H1 (cell line): ENCODE measurements at places on chromosomes 3 and 15.
A peak's percentile ranks its signal among the peaks of the same experiment; 100 is the strongest.

DNA sequence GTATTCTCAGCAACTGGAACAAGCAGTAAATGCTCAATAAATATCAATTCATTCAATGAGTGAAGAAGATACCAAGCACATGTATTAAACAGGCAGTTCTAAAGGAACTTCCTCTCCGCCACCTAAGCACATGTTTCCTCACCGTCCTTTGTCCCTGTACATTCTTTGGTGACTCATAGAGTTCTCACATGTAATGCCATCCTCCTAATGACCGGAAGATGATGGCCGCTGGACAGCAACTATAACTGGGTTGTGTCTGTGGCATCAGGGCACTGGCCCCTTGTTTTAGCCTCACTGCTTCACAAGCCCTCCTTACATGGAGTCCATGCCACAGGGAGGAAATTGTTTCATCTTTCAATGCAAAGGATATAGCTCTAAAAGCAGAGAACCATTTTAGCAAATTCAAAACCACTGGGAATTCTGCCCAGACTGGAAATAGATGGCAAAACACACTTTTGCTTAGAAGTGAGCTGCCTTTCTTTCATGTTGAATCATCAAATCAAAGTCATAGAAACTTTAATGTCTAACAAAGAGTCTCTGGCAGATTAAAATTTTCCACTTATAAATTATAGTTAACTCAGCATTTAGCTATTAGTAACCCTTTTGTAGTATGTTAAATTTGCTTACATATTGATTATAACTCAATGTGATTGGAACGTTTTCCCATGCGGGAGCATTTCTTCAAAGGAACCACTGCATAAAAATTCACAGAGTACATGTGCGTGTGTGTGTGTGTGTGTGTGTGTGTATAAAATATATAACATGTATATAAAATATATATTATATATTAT, 74.1 kb downstream of the GAP43 start:
- no peak for DNase-seq
- no peak overlapping the region for H3K27ac ChIP-seq
- no peaks in the 10 kb centered on the region for H3K36me3 ChIP-seq
- no peak overlapping the region for H3K4me3 ChIP-seq

- H3K27ac ChIP-seq, result no peak overlapping the region
- DNase-seq, result no peak
- H3K36me3 ChIP-seq, result no peaks in the 10 kb centered on the region
- H3K4me1 ChIP-seq, result no peaks in the 10 kb centered on the region
Observed at GRCh38 chr3:24302396-24302795, 192.3 kb downstream of the THRB start.

GRCh38 chr3:183446838-183447205, 18.4 kb upstream of the MCF2L2 start:
- peak overlapping the region; percentile 93 for H3K4me3 ChIP-seq
- no peak for DNase-seq
- no peak overlapping the region; the same call in 1 of the 2 replicates for H3K27ac ChIP-seq
- H3K27me3 ChIP-seq, result no peaks in the 10 kb centered on the region
- no peaks in the 10 kb centered on the region for H3K4me1 ChIP-seq
- H3K36me3 ChIP-seq, result no peaks in the 10 kb centered on the region; the same call in none of the 2 replicates

GRCh38 chr3:197227780-197228574, 70.4 kb downstream of the DLG1 start:
- no peaks in the 10 kb centered on the region for H3K27me3 ChIP-seq
- H3K36me3 ChIP-seq, result no peaks in the 10 kb centered on the region
- no peaks in the 10 kb centered on the region for H3K4me1 ChIP-seq
- no peak for DNase-seq
- no peak overlapping the region for H3K4me3 ChIP-seq
- H3K27ac ChIP-seq, result no peak overlapping the region
